Endothelial cell of umbilical vein (primary cell): ENCODE measurements at places on chromosomes 16 and 17.

- no peak for DNase-seq
Observed at GRCh38 chr16:9270424-9270823, 179.0 kb downstream of the HAPSTR1 start.

- peak; percentile 80 for DNase-seq
Observed at GRCh38 chr17:47621293-47622179, 28.2 kb upstream of the KPNB1 start.

DNA sequence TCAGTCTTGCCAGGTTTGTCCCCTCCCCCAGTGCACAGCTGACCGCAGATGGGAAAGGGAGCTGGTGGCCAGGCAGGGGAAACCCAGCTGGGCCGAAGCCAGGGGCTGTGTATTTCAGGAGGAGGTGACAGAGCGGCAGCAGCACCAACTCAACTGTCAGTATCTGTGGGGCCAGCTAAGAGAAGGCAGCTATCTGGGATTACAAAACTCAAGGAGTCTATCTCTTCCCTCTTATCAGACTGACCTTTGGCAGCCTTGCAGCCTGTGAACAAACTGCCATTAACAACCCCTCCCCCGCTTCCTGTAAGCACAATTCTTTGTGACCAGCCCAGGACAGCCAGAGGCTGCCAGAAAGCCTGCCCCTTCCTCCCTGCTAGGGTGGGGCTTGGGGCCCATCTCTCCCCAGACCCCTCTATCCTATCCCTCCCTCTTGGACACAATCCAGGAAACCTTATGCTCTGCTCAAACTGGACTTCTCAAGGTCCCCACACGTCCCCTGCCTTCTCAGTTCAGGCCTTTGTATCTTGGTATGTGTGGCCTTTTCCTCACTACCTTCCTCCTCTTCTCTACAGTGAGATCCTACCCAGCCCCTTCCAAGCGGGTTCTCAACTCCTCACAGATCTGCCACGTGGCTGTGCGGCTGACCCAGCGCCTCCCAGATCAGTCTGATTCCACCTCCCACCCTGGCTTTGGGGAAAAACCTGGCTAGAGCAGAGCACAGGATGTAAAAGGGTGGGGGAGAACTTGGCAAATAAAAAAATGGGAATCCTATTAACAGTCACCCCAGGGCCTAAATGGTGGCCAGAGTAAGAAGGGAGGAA, 10.5 kb downstream of the ST3GAL2 start:
- DNase-seq: peak; percentile 96

- no peak for DNase-seq
Observed at GRCh38 chr16:22075776-22076175, 16.6 kb upstream of the VWA3A start.

DNA sequence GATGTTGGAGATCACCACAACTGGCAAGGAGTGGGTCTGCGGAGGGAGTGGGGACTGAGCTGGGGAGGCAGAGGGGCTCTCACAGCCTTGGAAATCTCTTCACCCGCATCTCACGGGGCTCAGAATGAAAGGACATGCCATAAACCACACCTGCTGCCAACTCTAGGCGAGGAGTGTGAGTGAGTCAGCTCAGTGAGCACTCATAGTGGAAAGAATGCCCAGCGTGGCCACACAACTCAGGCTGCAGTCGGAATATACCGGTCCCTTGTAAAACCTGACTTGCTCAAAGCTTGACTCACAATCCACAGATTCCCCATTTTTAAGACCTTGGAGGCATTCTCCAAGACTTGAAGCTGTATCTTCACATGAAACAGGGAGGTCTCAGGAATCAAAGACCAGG, 36.7 kb downstream of the STAT5A start:
- peak; percentile 35 for DNase-seq

GRCh38 chr16:66487580-66488275, 60.6 kb downstream of the BEAN1 start:
- no peak for DNase-seq

GRCh38 chr16:76963614-76964315, 227.2 kb upstream of the MON1B start:
- no peak for DNase-seq

DNA sequence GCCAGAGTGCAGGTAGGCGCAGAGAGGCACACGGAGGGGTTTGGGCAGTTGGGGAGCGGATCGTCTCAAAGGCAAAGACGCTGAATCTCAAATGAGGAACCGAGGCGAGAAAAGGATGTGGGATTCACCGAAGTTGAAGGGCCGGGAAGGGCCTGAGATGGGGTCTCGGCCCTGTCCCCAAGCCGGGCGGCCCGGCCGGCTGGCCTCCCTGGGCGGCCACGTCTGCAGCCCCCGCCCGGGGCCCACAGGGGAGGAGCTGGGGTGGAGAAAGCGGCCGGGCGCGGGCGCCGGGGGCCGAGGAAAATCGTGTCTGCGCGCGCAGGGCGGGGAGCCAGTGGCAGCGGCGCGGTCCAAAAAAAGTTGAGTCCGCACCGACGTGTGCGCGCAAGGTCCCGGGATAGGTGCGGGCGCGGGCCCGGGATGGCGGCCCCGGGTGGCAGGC, 458 bp downstream of the SLC12A4 start:
- peak; percentile 29 for DNase-seq

- DNase-seq: no peak
Observed at GRCh38 chr17:48883171-48883570, 9.4 kb upstream of the ATP5MC1 start.

- DNase-seq: no peak
Observed at GRCh38 chr17:18250259-18250658, 8.3 kb downstream of the FLII start.

DNA sequence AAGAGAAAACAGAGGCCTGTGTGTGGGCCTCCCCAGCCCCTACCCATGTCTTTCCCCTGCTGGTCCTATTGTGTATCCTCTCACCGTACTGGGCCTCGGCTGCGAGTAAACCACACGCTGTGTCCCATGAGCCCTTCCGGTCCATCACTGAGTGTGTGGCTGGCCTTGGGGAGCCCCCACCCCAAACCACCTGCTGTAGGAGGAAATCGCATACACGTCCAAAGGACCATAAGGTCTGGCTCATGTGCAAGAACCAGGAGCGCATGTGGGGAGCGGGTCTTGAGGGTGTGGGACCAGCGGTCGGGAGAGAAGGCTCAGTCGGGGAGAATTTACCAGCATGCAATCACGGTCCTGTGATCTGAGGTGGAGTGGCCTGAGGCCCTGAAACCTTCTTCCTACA, 38.4 kb upstream of the DNAH17 start:
- DNase-seq: no peak

DNA sequence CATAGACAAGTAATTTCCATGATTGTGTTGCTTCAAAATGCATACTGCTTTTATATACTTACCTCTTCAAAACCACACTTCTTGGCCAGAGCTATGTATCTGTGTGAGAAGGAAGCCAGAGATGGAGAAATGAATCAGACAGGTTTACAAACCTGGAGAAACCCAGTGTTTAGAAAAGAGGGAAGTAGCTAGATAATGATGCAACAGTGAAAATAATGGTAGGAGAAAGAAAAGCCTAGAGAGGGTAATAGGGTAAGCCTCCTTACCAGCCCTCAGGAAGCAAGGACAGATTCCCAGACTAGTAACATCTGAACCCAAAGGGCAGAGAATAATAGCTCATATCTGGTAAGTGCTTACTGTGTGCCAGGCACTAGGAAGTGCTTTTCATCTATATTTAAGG, 250.3 kb upstream of the CDH11 start:
- DNase-seq: no peak

DNA sequence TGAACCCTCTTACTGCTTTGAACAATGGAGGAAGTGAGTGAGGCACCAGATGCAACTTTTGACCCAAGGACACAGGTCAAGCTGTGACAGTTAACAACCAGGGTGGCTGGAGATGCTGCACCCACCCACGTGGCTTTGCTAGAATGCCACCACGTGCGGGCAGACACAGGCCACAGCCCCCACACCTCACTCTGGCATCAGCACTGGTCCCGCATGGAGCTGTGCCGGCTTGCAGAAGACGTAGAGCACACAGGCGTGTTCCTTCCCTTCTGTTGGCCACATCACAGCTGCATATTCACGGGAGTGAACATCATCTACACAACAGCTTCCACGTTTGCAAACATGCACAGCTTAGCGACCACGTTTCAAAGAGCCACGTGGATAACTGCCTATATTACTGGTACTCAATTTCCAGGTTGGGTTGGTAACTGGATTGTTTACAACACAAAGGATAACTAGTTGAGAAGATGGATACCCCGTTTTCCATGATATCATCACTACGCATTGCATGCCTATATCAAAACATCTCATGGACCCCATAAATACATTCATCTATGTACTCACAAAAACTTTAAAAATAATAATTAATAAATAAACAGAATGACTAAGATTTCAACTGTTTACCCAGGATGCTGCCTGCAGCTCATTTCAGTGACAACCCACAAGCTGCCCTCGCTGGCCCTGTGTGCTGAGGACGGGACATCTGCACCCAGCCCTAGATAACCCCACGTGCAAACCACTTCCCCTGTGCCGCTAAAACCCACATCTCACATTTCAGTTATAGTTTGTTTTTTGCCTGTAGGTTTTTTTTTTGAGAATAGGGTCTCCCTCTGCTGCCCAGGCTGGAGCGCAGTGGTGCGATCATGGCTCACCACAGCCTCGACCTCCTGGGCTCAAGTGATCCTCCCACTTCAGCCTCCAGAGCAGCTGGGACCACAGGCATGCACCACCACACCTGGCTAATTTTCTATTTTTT, 132.0 kb downstream of the ANKRD11 start:
- DNase-seq: no peak

- peak; percentile 39 for DNase-seq
Observed at GRCh38 chr17:79695797-79696609, 34.7 kb upstream of the ENPP7 start.

DNA sequence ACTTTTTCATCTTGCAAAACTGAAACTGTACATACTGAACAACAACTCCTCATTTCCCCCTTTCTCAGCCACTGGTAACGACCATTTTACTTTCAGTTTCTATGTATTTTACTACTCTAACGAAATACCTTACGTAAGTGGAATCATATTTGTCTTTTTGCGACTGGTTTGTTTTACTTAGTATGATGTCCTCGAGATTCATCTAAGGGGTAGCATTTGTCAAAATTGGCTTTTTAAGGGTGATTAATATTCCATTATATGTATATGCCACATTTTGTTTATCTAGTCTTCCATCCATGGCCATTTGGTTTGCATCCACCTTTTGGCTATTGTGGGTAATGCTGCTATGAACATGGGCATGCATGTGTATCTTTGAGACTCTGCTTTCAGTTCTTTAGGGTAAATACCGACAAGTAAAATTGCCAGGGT, 10.4 kb downstream of the KPNB1 start:
- DNase-seq: no peak

DNA sequence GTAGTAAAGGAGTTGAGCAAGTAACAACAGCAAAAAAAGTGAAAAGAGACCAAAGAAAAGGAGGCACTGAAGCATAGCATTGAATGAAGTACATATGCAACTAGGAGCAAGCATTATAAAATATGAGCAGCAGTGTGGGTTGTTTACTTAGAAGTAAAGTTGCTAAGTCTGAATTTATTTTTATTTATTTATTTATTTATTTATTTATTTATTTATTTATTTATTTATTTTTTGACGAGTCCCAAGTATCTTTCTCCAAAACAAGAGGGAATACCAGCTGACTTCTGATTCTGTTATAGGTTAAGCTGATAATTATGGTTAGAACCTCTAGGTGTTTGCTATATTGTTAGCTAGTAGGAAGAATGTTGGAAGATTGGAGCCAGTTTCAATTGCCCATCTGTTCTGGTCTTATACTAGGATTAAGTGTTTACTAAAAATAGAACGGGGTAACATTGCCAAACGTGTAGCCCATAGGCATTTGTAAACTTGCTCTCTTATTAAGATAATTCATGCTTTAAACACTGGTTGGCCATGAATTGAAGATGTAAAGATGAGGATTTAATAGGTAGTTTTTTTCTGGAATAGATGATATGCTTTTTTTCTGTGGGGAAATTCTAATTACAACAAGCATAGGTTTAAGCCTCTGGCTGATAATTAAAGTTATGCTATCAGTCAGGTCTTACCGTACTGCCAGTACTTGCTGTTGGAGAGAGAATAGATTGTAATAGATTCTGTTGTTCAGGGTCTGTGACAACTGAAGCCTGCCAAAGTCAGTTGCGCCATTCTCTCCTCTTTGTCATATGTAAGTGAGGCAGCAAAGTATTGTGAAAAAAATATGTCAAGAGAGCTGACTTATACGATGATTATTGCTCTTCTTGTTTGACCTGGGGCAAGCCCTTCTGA, 66.7 kb downstream of the PPM1E start:
- no peak for DNase-seq

GRCh38 chr16:24135624-24136565, 120.2 kb upstream of the CACNG3 start:
- DNase-seq: no peak

GRCh38 chr17:81365148-81365600, 30.1 kb upstream of the BAHCC1 start:
- DNase-seq: peak; percentile 61

DNA sequence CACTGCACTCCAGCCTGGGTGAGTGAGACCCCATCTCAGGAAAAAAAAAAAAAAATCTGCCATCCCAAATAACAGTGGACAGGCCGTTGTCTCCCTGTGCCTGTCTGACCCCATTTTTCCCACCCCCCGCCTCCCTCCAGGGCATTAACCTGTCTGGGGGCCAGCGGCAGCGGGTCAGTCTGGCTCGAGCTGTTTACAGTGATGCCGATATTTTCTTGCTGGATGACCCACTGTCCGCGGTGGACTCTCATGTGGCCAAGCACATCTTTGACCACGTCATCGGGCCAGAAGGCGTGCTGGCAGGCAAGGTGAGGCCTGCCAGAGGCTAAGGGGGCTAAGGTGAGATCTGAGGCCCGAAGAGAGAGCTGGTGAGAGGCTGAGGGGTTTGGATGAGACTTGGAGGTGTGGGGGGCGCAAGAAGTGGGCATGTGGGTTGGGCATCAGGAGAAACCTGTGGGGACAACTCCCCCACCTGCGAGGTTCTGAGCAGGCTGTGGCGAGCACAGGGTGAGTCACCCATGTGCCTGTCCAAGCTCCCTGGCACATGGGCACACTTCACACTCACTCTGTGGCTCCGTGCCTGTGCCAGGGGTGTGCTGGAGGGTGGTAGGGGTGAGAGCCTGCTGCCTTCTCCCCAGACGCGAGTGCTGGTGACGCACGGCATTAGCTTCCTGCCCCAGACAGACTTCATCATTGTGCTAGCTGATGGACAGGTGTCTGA, 34.7 kb downstream of the ANKRD40 start:
- DNase-seq: no peak

- DNase-seq: no peak
Observed at GRCh38 chr16:1743376-1744337, 27.7 kb downstream of the NME3 start.

- no peak for DNase-seq
Observed at GRCh38 chr16:8236816-8237215, 353.5 kb downstream of the TMEM114 start.

- DNase-seq: no peak
Observed at GRCh38 chr17:72617557-72617956, 474.9 kb downstream of the SLC39A11 start.

DNA sequence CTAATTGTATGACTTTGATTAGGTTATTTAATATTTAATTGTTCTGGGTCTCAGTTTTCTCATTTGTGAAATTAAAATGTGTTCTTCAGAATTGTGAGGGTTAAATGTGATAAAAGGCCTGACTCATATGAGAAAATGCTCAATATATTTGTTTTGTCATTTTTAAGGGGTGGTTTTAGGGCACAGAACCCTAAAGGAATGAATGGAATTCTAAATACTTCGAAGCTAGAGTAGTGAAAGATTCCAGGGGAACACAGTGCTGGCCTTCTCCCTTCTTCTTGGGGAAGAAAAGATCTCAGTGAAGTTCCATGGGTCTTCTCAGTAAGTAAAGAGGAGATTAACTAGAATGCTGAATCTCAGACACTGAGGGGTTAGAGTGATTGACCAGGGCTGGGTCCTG, 3.9 kb upstream of the SMPD3 start:
- no peak for DNase-seq

- DNase-seq: peak; percentile 55
Observed at GRCh38 chr16:70805787-70806186, 4.8 kb upstream of the VAC14 start.
